ENCODE measurements at places on chromosomes 6 and 20.

GRCh38 chr6:118869894-118870589 is 23.9 kb upstream of the ASF1A start:
- DNase-seq = no peak

DNA sequence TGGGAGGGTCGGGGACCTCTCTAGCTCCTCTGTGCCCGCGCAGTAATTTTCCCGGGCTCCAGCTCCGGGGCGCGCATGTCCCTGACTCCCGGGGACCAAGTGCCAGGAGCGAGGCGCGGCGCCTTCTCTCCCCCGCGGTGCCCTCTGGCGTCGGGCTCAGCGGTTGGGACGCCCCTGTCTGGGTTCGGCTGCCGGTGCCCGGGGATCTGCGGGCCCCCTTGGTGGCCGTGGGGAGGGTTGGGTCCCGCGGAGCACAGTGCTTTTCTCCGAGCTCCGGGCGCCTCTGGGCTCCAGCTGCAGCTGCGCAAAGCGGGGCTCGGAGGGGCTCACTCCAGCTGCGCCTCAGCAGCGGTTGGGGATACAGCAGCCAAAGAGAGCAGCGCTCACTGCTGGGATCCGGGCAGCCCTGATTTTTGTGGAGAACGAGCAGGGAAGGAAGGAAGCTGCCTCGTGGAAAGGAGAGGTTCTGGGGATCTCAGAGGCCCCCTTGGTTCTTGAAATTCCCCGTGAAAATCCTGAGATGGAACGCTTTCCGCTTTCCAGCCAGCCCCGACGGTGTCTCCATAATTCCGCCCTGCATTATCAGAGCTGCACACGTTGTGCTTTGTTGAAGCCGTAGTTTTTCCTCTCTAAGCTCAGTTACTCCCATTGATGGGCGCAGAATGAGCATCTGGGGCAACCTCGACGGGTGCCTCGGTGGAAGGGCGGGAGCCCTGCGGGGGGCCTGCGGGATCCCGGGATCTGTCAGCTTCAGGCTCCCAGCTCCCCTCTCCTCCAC is 861 bp downstream of the PPP1R14C start:
- DNase-seq = no peak

GRCh38 chr6:5275497-5275896 is 14.2 kb downstream of the FARS2 start:
- no peak for DNase-seq

DNA sequence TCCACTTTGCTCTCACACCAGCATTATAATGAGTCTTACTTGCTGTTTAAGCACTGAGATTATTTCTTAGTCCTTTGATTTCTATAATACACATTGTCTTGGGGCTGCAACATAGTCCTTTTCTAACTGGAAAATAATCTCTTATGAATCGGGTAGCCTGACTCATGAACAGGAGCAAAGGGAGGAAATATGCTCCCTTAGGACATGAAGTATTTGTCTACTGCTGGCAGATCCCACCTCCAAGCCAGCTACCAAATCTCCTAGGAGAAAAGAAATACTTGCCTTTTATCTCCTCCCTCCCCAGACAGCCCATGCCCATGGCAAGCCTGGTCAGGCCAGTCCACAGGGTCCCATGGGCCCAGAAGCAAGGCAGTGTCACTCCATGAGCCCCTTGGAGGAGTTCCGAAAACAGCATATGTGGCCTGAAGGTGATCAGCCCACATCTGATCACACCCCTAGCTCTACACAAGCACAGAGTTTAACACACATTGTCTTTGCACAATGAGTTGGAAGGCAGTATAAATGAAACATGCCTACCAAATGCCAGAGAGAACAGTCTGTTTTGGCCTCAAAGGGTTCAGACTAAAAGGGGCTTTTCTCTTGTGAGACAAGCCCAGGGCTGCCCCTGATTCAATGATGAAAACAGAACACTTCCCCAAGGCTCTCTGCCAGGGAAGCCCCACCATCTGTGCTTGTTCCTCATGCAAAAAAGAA is 37.1 kb upstream of the SLC4A11 start:
- DNase-seq = no peak

DNA sequence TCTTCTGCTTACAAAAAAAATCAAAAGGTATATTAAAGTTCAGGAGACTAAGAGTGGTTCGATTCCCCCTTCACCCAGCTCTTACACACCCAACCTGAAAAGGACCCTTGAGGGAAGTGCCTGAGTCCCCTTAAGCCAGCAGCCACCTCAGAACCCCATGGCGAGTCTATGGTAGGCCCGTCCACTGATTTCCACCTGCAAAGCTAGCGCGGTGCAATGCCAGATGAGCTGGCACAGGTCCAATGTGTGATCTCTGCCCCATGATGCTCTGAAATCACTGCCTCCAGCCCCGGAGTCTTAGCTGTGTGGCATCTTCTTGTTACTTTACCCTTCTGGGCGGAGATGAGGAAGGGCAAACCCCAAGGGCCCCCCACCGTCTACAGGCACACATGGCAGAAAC is 109.3 kb downstream of the SMOC2 start:
- no peak for DNase-seq

- no peak for DNase-seq
Observed at GRCh38 chr6:137737836-137738596, 129.0 kb upstream of the TNFAIP3 start.
